Stimulated activated CD8-positive, alpha-beta memory T cell treated with anti-CD3 and anti-CD28 coated beads, Interleukin-12 subunit alpha, Interleukin-12 subunit beta, amount 100 ng/mL, for 1 hour (primary cell): ENCODE measurements at places on chromosomes 12 and 14.
A peak's percentile ranks its signal among the peaks of the same experiment; 100 is the strongest.

DNA sequence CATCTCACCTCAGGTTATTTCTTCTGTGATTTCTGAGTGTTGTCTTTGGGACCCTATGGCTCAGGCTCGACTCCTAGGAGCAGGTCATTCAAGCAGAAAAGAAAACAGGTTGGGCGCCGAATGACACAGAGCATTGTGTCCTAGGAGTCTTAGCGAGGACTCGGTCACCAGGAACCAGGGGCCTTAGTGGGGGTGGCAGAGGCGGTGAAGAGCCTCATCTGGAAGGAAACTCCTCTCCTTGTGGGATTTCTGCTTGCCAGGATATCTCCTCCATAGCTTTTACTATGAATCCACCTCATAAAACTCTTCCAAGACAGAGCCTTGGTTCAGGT, 630 bp downstream of the PLEKHH1 start:
- DNase-seq: no peak

DNA sequence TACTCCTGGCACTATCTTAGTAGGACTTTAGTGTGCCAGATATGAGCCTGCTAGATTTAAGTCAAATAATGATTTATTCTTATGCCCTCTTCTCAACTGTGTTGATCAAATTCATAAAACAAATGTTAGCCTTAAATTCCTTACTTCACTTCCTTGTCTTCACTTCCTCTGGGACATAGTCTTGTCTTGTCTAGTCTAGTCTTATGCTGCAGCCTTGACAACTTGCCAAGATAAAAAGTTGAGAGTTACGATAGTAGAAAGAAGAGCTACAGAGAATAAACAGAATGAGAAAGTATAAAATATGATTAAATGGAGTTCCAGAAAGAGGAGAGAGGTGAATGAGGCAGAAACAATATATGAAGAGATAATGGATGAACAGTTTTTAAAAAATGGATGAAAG, 378.1 kb downstream of the DAD1 start:
- DNase-seq: no peak

- no peak for DNase-seq
Measured at GRCh38 chr14:70663707-70664179, 22.0 kb downstream of the TTC9 start.

GRCh38 chr14:94282991-94283723, 9.9 kb downstream of the SERPINA10 start:
- DNase-seq: no peak

- no peak for DNase-seq
Measured at GRCh38 chr12:59651229-59651920, 55.5 kb downstream of the SLC16A7 start.

GRCh38 chr14:59093902-59094301, 94.6 kb upstream of the DAAM1 start:
- no peak for DNase-seq

- DNase-seq: no peak
Measured at GRCh38 chr12:116382686-116383530, 105.4 kb upstream of the MED13L start.

GRCh38 chr14:70237710-70238109, 49.0 kb upstream of the SLC8A3 start:
- no peak for DNase-seq

- peak; percentile 36 for DNase-seq
Measured at GRCh38 chr12:121400332-121401139, 618 bp downstream of the RNF34 start.

- no peak for DNase-seq
Measured at GRCh38 chr14:75559451-75560222, 18.8 kb upstream of the FLVCR2 start.

- DNase-seq: no peak
Measured at GRCh38 chr12:57055824-57056223, 5.9 kb upstream of the MYO1A start.

DNA sequence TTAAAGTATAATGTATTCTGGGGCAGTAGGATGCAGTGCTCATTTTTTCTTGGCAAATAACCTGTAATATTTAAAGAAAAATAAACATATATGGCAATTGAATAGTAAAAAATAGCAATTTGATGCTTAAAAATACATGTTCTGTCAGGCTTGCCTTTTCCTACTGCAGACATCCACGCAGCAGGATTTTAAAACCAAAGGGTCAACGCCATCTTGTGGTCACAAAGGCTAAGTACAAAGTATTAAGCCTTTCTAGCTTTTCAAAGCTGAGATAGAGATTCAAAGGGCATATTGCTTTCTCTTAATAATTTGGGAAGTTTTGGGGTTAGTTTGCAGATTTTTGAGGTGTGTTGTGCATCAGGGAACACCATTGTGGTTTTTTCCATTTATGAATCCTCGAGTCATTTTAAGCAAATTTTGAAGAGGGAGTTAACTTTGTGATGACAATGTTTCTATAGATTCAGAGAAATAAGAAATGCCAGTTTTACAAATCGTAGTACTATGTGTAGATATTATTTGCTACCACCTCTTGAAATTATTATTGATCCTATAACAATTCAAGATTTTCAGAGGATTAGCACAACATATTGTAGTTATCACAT, 4.7 kb upstream of the CCER1 start:
- DNase-seq: no peak

- no peak for DNase-seq
Measured at GRCh38 chr12:120720234-120720986, 5.2 kb upstream of the ACADS start.

GRCh38 chr12:39402922-39403321, 40.0 kb downstream of the KIF21A start:
- no peak for DNase-seq

DNA sequence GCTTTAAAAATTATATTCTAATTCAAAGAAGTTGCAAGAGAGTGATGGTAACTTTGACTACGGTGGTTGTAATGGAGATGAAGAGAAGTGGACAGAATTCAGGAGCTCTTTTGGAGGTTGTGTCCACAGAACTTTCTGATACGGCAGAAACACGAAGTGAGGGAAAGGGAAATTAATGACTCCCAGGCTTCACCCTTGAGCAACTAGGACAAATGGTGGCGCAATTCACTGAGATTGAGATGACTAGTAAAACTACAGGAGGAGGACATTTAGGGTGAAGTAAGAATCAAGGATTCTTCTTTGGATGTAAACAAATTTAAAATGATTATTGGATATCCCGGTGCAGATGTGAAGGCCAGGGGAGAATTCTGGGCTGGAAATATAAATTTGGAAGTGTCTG, 212.6 kb downstream of the PTPRO start:
- no peak for DNase-seq

DNA sequence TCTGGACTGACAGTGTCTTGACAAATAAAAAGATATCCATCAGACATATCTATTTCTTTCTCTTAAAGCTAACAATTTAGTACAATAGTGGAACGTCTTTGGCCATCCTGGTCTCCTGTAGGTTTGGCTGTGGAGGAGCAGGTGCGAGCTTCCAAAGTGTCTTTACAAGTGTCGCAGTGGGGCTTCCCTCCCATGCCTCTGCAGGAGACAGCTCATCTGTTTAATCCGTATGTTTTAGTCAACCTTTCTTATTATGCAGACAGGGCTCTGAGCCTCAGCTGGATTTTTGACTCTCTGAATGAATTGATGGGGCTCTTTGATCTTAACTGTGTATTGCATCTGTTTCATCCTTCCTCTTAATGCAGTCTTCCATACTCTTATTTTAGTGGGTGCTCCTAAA, 57.5 kb downstream of the RMST start:
- no peak for DNase-seq

DNA sequence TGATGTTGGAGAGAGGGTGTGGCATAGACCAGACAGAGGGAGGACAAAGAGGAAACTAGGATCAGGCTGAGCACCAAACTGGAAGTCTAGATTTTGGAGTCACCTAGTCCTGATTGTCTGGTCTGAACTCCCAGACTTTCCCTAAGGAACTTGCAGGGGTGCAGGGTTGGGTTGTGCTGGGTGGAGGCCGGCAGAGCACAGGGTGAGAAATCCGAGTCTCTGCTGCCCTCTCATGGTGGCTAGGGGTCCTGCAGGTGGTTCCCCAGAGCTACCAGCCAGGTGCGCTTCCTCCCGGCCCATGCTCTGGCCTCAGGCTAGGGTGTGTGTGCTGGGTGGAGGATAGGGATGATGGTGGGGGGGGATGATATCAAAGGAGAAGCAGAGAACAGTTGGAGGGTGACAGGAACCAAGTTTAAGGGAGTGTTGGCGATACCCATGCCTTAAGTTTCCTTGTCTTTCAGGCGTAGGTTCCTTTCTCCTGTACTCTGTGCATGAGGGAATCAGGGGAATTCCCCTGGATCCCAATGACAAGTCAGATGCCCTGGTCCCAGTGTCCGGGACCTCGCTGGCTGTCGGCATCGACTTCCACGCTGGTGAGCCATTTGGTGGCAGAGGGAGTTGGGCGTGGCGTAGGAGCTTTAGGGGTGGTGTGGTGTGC, 33.5 kb upstream of the NXPH4 start:
- DNase-seq: peak; percentile 70

GRCh38 chr12:90262251-90262650, 553.6 kb upstream of the ATP2B1 start:
- DNase-seq: no peak

DNA sequence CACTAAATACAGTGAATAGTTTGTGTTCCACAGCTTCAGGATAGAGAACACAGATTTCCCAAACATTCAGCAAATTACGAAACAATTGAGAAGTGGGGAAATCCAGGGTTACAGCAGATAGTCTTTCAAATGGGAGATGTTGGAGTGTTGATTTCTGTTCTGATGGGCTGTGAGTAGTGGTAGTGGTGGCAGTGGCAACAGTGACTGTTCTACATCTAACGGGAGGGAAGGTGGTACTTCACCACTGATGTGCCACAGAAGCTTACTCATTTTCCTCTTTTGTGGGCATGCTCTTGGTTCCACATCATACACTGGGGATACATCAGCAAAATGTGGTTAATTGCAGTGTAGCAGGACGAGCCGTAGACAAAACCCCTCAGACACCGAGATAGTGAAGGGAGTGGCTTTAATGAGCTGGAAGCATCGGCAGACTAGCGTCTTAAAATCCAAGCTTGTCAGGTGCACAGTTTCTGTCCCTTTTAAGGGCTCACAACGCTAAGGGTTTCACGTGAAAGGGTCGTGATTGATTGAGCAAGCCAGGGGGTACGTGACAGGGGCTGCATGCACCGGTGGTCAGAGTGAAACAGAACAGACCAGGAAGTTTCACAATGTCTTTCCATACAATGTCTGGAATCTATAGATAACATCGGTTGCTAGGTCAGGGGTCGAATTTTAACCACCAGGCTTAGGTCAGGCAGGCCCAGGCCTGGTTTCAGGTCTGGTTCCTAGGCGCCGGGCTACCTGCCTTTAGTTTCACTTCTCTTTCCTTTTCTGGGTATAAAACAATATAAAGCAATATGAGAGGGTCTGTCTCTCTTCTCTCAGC, 330.6 kb upstream of the FBXO33 start:
- DNase-seq: no peak

DNA sequence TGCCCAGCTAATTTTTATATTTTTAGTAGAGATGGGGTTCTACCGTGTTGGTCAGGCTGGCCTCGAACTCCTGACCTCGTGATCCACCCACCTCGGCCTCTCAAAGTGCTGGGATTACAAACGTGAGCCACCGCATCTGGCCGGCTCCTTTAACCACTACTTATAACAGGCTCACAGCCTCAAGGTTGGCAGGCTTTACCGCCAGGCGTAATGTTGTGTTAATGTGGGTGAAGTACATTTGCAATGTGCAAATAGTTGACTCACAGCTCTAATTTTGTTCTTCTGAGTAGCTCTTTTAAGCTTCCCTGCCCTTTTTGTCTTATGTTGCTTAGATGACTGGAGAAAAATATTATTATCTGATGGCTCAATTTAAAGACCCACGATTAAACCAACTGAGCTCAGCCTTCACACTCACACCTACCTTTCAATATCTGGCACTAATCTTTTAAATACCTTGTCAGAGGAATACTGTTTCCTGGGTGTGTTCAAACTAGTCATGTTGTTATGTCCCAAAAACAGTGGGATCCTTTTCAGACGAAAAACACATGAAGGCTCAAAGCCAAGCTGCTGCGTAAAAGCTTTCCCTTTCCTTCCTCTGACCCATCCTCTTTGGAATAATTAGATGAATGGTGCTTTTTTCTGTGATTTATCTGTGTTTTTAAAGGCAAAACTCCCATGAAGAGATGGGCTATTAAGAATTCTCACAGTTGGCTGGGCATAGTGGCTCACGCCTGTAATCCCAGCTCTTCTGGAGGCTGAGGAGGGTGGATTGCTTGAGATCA, 57.2 kb upstream of the USP44 start:
- DNase-seq: no peak

GRCh38 chr12:29752121-29752520, 31.6 kb downstream of the TMTC1 start:
- DNase-seq: no peak

DNA sequence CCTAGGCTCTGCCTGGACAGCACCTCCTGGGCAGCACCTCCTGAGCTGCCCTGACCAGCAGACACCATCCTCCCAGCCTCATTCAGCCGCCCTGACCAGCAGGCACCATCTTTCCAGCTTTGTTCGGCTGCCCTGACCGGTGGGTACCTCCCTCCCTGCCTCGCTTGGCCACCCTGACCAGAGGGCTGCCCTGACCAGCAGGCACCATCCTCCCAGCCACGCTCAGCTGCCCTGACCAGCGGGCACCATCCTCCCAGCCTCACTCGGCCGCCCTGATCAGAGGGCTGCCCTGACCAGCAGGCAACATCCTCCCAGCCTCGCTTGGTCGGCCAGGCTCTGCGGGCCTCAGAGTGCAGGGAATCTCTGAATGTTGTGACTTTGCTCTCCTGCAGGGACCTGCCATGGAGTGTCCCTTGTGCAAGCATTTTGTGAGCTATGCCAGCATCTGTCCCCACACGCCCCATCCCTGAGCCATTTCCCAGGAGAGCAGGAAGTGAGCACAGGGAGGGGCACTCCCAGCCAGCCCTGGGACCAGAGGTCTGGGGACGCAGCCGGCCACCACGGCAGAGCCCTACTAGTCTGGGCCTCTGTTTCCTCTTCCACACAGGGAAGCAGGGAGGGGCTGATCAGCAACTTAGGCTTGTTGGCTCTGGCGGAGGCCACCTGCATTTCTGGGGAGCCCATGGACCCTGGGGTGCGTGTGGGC, 265.5 kb downstream of the SEC23A start:
- DNase-seq: no peak

- peak; percentile 78 for DNase-seq
Measured at GRCh38 chr12:53213348-53213747, 6.3 kb upstream of the ITGB7 start.

GRCh38 chr12:94841177-94841576, 162.3 kb downstream of the NDUFA12 start:
- DNase-seq: no peak
